Left ventricle myocardium superior (tissue), 1 donor: ENCODE measurements at places on chromosomes 16 and 17.

GRCh38 chr16:48366165-48367093 lies 18.8 kb downstream of the SIAH1 start:
- no peak for DNase-seq

GRCh38 chr16:1137604-1138003 lies 15.3 kb upstream of the CACNA1H start:
- no peak for DNase-seq

GRCh38 chr16:15949210-15950160 lies at the start of gene ABCC1:
Gene ABCC1 (plus strand): TSS chr16:15949616. CDS start chr16:15949752, 136 bp downstream.
- DNase-seq: peak; percentile 73

GRCh38 chr16:89697616-89698331 lies 3.7 kb downstream of the SPATA2L start:
- DNase-seq: no peak

DNA sequence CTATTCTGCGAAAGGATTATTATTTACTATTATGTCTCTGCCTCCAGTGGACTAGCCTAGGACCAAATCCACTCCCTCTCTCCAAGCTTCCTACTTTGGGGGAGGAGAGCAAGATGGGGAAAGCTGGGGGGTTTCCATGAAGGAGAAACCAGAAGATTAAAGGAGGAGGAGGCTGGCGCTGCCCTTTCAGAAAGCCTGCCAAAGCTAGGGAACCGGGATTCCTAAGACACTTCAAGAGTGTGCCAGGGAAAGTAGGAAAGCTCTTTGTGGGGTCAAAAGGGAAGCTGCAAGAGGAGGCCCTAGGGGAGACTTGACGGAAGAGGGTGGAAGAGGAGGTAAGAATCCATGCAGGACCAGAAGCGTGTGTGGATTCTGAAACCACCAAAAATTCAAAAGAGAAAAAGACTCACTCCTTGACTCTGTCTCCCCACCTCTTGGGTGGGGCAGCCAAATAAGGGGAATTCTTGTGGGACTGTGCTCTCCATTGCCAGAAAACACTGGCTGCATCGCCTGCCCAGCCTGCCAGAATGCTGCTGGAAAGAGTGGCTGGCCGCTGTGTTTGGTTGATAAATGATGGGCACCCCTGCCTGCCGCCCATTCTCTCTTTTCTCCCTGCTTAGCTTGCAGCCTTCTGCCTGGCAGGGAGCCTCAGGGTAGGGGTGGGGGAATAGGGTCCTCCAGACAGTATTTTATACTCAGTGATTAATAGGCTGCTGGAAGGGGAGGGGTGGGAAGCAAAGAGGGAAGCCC lies 11.8 kb upstream of the KAT7 start:
- no peak for DNase-seq

GRCh38 chr17:38620551-38621277 lies 15.0 kb upstream of the SRCIN1 start:
- DNase-seq: no peak

DNA sequence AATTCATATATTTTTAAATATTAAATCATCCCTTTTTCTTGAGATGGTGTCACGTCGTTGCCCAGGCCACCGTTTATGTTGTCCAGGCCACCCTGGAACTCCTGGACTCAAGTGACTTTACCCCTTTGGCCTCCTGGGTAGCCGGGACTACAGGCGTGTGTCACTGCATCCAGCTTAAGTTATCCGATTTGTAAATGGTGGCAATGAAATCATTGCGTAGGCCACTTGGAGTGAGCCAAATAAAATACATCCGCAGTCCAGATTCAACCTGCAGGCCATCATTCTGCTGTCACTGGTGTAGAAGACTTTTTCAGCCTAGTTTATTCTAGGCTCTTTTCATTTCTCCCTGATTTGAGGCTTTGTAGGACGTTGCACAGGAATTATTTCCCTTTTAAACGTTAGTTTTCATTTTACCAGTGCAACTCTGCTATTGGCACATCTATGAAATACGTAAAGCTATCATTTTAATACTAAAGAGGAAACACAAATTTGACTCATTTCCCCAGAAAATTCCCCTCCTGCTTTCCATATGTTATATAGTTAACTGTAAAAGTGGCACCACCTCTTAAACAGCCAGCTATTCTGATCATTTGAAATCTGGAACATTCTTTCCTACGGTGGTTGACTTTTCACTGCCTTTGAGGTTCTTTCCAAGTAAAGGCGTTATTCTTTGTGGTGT lies 449.8 kb downstream of the MAF start:
- no peak for DNase-seq

DNA sequence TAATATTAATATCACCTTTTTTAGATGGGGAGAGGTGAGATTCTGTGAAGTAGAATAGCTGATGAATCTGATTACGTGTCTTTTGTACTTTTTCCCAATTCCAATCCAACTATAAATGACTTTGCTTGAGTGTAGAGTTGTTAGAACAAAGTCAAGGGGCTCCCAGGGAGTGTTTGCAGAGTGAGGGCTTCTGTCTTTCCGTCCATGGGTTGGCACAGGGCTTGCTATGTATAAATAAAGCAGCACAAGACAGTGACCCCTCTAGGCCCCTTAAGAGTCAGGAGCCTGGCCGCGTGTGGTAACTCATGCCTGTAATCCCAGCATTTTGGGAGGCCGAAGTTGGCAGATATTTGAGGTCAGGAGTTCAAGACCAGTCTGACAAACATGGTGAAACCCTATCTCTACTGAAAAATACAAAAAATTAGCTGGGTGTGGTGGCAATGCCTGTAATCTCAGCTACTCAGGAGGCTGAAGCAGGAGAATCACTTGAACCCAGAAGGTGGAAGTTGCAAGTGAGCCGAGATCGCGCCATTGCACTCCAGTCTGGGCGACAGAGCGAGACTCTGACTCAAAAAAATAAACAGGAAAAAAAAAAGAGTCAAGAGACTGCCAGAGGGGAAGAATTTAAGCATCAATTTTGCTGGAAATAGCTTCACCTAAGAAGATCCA lies 127.9 kb upstream of the HS3ST3A1 start:
- no peak for DNase-seq

GRCh38 chr17:74971842-74972106 lies 785 bp downstream of the HID1 start:
- no peak for DNase-seq

- no peak for DNase-seq
These were observed 18.5 kb downstream of the TBKBP1 start for GRCh38 chr17:47712330-47713023.

DNA sequence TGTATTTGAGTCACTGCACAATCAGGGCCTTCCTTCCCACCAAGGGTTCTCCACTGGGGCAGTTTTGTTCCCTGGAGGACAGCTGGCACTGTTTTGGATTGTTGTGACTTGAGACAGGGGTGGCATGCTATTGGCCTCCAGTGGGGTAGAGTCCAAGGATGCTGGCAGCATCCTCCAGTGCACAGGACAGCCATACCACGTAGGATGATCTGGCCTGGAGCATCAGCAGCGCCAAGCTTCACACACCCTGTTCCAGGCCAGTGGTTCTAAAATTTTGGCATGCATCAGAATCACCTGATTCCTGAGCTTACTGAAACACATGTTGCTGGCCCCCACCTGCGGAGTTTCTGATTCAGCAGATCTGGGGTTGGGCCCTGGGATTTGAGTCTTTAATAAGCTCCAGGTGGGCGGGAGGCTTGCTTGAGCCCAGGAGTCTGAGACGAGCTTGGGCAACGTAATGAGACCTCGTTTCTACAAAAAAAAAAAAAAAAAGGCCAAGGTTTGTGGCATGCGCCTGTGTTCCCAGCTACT lies 83.2 kb downstream of the MGAT5B start:
- DNase-seq: no peak

DNA sequence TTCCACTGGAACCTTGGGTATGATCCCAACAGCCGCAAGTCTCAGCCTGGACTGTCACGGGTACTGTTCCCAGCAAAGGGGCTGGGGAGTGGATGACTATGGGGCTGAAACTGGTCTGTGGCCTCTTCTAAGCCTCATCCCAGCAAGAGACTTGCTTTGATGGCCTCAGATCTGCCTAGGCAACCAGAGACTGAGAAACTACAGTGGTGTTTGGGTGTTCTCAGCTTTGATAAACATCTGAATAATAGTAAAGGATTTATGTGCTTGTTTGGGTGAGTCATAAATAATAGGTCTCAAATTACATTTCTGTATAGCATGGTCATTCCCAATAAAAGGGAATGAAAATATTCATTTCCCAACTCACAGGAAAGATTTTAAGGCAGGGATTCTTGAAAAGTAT lies 30.2 kb upstream of the ULK2 start:
- no peak for DNase-seq
